Right atrium auricular region (tissue), 2 donors: ENCODE measurements at places on chromosomes 11 and 22. TPM values are rescaled to one million over a fixed set of nuclear protein-coding genes. Genes with fewer than 3 reads are reported as not detected.

Gene TBX1
- 0.24 TPM for total RNA-seq

GRCh38 chr11:105054723-105055493 is 9.8 kb upstream of the CARD16 start:
- no peak overlapping the region for H3K4me3 ChIP-seq
- no peak for DNase-seq
- no peaks in the 10 kb centered on the region for H3K36me3 ChIP-seq
- no peaks in the 10 kb centered on the region for H3K4me1 ChIP-seq
- no peak overlapping the region for H3K27ac ChIP-seq

Gene PANX2
- total RNA-seq, result 0.67 TPM

DNA sequence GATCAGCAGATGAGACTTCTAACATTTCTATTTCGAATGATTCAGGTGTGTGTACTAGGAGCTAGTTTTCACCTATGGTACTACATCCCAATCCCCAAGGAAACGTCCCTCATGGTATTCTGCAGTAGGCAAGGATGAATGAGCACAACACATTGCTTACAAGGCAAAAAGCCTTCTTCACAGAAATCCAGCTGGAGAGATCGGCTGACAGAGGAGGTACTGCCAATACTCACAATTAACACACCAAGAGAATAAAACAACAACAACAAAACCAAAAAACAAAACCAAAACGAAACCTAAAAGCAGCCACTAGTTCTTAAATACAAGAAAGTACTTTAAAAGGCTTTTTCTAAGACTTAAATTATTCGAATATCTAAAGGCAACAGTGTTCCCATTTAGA is 101.4 kb downstream of the PICALM start:
- no peak overlapping the region for H3K4me3 ChIP-seq
- H3K27me3 ChIP-seq, result no peaks in the 10 kb centered on the region
- peaks cover 75% of the 10 kb centered on the region for H3K36me3 ChIP-seq
- H3K4me1 ChIP-seq, result peaks cover 36% of the 10 kb centered on the region

DNA sequence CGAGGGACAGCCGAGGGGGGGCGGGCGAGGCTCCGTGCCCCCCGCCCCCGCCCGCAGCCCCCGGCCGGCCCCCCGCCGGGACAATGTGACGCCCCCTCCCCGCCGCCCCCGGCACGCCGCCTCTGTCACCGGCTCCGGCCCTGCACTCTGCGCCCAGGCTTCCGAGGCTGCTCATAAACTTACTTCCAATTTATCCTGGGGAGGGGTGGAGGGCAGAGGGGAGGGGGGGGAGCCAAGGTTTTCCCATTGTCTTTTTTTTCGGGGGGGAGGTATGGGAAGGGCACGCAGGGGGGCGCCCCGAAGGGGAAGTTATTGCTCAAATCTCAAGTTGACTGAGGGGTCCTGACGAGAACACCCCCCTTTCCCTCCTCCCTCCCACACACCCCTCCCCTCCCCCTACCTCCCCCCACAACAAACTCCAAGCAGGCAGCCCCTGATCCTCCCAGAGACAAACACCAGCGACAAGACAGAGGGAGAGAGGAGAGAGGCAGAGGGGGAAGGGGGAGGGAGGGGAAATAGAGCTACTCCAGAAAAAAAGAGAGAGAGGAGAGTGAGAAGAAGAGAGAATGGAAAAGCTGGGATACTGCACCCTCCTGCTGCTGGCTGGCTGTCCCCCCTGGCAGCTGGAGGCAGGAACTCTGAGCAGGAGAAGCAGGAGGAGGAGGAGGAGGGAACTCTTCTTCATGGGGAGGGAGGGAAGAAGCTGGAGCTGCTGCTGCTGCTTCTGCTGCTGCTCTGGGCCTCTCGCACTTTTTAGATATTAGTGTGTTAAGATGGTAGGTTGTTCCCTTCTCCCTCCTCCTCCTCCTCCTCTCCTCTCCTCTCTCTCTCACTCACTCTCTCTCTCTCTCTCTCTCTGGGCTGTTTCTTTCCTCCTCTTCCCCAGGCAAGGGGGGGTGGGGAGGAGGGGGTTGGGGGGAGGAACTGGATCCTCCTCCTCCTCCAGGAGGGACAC is 631 bp downstream of the PHF21A start:
- H3K4me1 ChIP-seq, result peaks cover 39% of the 10 kb centered on the region
- peak overlapping the region; percentile 81 for H3K4me3 ChIP-seq
- peak overlapping the region; percentile 96 for H3K27ac ChIP-seq
- DNase-seq, result no peak
- H3K36me3 ChIP-seq, result no peaks in the 10 kb centered on the region

- no peaks in the 10 kb centered on the region for H3K27me3 ChIP-seq
- no peaks in the 10 kb centered on the region for H3K4me1 ChIP-seq
- H3K36me3 ChIP-seq, result no peaks in the 10 kb centered on the region
- no peak for DNase-seq
- no peak overlapping the region for H3K27ac ChIP-seq
These were observed 92.3 kb upstream of the CD44 start for GRCh38 chr11:35046681-35047080.

Gene CFAP300
- 5.4 TPM for total RNA-seq

DNA sequence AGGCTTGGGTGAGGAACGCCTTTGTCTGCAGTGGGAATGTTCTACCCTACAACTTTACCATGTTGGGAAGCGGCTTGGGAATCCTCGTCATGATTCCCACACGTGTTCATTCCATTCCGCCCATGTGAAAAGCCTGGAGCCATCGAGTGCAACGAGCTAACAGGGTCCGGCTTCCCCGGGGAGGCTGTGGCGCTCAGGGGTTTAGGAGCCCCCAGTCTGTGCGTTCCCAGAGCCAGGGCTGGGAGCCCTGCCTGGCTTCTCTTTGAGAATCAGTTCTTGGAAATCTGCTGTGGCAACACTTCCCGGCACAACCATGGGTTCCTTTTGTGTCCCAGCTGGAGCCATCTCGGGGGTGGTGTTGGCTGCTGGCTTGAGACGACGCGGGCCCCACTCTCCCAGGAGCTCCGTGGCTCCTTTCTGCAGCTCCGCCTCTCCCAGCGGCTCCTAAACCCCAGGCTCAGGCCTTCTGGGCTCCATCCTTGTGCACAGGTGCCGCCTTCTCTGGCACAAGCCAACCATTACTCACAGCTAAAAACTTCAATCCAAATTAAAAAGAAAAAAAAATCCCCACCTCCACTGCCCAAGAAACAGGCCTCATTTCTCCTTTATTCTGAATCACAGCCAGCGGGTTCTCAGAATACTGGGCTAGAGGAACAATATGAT is 18.7 kb upstream of the PPFIA1 start:
- no peak for DNase-seq
- no peaks in the 10 kb centered on the region for H3K4me1 ChIP-seq
- H3K27ac ChIP-seq, result no peak overlapping the region
- no peaks in the 10 kb centered on the region for H3K36me3 ChIP-seq
- H3K27me3 ChIP-seq, result no peaks in the 10 kb centered on the region
- no peak overlapping the region for H3K4me3 ChIP-seq

DNA sequence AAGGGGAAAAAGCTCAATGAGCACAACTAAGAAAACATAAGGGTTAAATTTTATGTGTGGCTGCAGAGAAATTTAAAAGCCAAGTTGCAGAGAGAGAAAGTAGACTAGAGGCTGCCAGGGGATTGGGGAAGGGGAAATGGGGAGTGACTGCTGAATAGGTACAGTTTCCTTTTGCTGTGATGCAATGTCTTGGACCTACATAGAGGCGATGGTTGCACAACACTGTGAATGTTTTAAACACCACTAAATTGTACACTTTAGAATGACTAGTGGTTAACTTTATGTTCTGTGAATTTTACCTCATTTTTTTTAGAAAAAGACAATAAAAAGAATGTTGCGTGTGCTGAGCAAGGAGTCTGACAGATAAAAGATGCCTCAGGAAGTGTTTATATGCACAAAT is 36.5 kb downstream of the TENM4 start:
- no peaks in the 10 kb centered on the region for H3K4me1 ChIP-seq
- DNase-seq, result no peak
- H3K4me3 ChIP-seq, result no peak overlapping the region
- H3K36me3 ChIP-seq, result no peaks in the 10 kb centered on the region
- H3K27ac ChIP-seq, result no peak overlapping the region

DNA sequence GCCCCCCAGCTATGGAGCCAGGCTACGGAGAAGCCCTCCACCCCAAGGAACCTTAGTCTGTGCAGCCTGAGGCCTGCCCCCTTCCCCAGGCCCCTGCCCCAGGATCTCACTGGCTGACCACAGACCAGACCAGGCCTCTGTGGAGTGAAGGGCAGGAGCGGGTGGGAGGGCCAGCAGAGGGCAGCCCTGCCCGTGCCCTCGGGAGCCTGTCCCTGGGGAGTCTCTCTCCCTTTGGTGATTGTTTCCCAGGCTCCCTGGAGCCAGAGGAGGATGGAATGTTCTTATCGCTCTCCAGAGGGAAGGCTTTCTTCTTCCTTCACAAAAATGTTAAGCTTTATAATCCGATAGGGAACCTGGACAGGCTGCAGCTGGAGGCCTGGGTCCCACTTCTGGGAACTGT is 455.3 kb downstream of the SOX6 start:
- H3K4me1 ChIP-seq, result peaks cover 8% of the 10 kb centered on the region
- DNase-seq, result no peak
- no peak overlapping the region for H3K4me3 ChIP-seq
- no peaks in the 10 kb centered on the region for H3K27me3 ChIP-seq
- H3K36me3 ChIP-seq, result no peaks in the 10 kb centered on the region

DNA sequence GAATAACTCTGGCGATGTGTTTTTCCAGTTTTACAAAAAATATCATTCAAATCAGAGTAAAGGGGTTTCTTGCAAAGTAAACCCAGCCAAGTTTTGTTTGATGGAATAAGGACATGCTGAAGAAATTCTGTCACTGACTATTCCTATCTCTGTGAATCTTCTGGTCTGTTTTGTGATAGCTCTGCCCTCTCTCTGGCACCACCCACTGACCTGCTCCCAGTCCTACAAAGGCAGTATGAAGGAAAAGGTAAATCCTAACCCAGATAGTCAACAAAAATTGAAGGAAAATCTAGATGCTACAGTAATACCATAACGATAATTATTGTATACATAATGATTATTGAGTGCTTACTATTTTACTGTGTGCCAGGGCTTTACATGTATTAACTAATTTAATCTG is 76.3 kb upstream of the TP53AIP1 start:
- H3K27me3 ChIP-seq, result no peaks in the 10 kb centered on the region
- DNase-seq, result no peak
- H3K27ac ChIP-seq, result no peak overlapping the region
- peaks cover 6% of the 10 kb centered on the region for H3K4me1 ChIP-seq
- H3K36me3 ChIP-seq, result no peaks in the 10 kb centered on the region

Gene TPBGL
- 0.12 TPM for total RNA-seq

- H3K4me3 ChIP-seq, result no peak overlapping the region
- no peaks in the 10 kb centered on the region for H3K36me3 ChIP-seq
- no peak for DNase-seq
- H3K27me3 ChIP-seq, result no peaks in the 10 kb centered on the region
- H3K4me1 ChIP-seq, result no peaks in the 10 kb centered on the region
These were observed 169.6 kb upstream of the FOLH1 start for GRCh38 chr11:49377978-49378377.

GRCh38 chr22:46976598-46976997 is 214.1 kb downstream of the TBC1D22A start:
- no peak for DNase-seq
- H3K27me3 ChIP-seq, result no peaks in the 10 kb centered on the region
- peaks cover 8% of the 10 kb centered on the region for H3K36me3 ChIP-seq
- no peak overlapping the region for H3K4me3 ChIP-seq

DNA sequence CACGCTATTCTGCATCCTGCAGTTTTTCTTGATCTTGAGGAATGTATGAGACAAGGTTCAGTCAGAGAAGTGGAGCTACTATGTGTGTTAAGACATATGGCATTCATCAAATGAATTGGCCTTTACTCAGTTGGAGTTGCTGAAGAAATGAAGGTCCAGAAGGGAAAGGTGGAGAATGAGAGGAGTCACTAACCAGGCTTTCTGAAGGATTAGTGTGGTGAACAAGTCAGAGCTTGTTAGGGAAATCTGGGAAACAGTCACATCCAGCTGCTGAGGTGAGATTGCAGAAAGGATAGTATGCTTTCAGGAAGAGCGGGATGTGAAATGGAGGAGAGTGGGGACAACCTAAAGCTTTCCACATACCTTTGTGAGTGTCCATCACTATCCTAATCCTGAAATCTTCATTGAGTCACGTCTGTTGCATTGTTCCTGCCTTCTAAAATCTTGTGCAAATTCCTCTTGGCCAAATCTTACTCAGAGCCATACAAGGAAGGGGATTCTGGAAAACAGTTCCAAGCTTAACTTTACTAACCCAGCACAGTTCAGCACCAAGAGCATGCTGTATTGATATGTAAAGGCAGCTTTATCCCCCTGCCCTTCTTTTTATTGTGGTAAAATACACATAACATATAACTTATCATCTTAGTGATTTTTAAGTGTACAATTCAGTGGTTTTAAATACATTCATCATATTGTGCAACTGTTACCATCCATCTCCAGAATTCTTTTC is 11.4 kb upstream of the PITPNB start:
- no peaks in the 10 kb centered on the region for H3K4me1 ChIP-seq
- H3K27ac ChIP-seq, result no peak overlapping the region
- no peaks in the 10 kb centered on the region for H3K36me3 ChIP-seq
- H3K27me3 ChIP-seq, result no peaks in the 10 kb centered on the region

- no peaks in the 10 kb centered on the region for H3K4me1 ChIP-seq
- H3K4me3 ChIP-seq, result no peak overlapping the region
- no peaks in the 10 kb centered on the region for H3K36me3 ChIP-seq
- no peaks in the 10 kb centered on the region for H3K27me3 ChIP-seq
- no peak for DNase-seq
These were observed 12.6 kb downstream of the LMO1 start for GRCh38 chr11:8250981-8251615.

Gene FAM181B
- total RNA-seq, result 3.7 TPM

Gene PKDREJ
- total RNA-seq, result 0.04 TPM

Gene TMEM132A
- total RNA-seq, result 7.5 TPM

DNA sequence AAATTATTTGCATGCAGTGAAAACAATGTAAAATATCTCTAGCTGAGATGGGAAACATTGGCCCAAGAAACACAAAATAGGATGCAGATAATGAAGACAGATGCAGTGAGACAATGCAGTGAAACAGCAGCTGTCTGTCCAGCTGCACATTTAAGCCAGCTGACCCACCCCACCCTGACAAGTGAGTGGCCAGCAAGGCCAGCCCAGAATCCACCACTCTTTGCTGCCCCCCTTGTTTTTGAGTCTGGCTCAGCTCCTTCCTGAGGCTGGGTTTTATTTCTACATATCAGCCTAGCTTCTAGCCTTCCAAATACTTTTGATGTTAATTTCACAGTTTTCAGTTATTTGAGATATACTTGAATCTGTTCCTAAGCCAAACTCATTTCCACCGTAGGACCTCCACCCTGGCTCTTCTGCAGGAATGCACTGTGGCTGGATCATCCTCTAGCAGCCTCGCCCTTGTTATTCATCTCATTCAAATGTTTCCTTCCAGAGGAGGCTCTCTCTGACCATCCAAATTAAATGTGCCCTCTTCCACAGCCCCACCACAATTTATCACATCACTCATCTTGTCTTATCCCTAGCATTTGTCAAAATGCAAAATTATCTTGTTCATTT is 154.1 kb upstream of the POU2AF2 start:
- H3K4me3 ChIP-seq, result no peak overlapping the region
- H3K4me1 ChIP-seq, result no peaks in the 10 kb centered on the region
- H3K27me3 ChIP-seq, result no peaks in the 10 kb centered on the region
- H3K27ac ChIP-seq, result no peak overlapping the region

GRCh38 chr22:42931421-42932196 is 74.5 kb upstream of the ARFGAP3 start:
- H3K27me3 ChIP-seq, result no peaks in the 10 kb centered on the region
- H3K27ac ChIP-seq, result peak overlapping the region; percentile 92
- no peak overlapping the region for H3K4me3 ChIP-seq
- no peak for DNase-seq
- H3K36me3 ChIP-seq, result no peaks in the 10 kb centered on the region
